ENCODE measurements at places on chromosomes 2 and 18.

DNA sequence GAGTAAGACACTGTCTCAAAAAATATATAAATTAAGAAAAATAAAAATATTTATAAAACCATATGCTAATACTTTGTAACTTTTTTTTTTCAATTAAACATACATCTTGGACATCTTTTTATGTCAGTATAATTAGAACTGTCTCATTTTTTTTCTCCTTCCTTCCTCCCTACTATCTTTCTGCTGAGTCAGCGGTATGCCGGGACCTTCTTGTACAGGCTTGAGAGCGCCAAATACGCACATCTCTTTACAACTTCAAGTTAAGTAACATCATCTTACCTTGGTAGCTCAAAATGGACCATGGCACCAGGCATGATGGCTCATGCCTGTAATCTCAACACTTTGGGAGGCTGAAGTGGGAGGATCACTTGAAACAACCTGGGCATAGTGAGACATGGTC lies 153.4 kb downstream of the FAM161A start:
- DNase-seq = no peak

DNA sequence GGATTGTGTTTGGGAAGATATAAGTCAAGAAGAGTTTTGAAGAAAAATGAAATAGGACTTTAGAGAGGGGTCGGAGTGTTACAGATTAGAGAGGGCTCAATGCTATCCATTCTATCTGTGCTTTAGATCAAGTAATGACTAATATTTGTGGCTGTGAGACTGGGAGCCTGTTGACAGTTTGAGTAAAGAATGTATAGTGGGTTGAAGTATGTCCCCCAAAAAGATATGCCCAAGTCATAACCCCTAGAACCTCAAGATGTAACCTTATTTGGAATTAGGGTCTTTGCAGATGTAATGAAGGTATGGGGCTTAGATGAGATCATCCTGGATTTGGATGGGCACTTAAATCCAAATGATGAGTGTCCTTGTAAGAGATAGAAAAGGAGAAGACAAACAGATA lies 55.3 kb upstream of the SERPINE2 start:
- no peak for DNase-seq

DNA sequence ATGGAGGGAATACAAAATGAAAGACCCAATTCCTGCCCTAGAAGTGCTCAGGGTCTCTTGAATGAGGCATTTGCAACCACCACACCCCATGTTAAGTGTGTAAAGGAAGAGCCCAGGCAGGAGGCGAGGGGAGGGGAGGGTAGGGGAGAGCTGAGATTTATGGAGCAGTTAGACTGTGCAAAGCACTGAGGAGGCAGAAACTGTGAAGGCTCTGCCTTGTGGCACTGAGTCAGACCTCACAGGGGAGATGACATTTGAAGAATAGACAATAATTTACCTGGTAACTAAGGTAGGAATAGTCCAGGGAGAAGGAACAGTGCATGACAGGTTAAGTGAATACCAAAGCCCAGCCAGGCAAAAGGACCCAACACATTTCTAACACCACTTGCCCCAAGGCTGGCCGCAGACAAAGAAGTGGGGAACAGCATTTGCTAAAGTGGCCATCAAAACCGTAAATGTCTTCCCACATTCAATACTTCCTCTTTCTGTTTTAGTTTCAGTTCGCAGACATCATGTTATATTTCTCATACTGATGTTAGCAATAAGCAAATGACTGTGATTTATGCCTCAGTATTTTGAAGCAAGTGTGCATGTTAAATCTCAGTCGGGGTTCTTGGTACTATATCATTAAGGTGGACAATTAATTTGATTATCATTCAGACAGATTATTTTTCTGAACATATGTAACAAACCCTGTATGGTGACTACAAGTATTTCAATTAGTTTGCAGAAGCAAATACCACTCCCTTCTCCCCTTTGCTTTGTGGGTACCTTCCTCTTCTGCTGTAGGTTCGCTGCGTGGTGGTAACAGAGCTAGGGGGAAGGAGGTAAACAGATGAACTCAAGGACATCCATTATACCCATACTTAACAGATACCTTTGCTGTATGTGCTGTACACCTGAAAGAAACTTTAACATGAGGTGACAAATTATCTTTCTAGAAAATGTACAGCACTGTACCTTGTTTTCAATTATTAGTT lies 27.5 kb downstream of the CDH20 start:
- no peak for DNase-seq

- no peak for DNase-seq
These were observed 153.9 kb downstream of the INSIG2 start for GRCh38 chr2:118242216-118242615.

DNA sequence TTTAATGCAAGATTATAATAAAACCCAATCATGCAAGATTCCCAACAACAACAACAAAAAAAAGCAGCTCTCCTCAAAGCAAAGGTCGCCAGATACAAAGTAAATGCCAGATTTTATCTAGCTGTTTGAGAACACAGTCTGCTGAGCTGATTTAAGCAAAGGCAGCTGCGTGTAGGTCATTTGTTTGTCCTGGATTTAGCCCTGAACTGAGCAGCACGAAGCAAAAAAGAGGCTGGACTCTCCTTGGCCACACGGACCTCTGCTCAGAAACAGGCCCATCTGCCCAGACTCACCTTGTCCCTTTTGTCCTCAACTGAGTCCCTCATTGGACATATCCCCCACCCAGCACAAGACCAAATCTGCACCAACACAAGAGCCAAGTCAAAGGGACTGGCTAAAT lies 91.5 kb downstream of the PID1 start:
- no peak for DNase-seq

All from NCI-H510A treated with DMSO at 0.1 percent for 48 hours (cell line).